ENCODE measurements at places on chromosomes 13 and 19. TPM values are rescaled to one million over a fixed set of nuclear protein-coding genes. Genes with fewer than 3 reads are reported as not detected.
A peak's percentile ranks its signal among the peaks of the same experiment; 100 is the strongest.

DNA sequence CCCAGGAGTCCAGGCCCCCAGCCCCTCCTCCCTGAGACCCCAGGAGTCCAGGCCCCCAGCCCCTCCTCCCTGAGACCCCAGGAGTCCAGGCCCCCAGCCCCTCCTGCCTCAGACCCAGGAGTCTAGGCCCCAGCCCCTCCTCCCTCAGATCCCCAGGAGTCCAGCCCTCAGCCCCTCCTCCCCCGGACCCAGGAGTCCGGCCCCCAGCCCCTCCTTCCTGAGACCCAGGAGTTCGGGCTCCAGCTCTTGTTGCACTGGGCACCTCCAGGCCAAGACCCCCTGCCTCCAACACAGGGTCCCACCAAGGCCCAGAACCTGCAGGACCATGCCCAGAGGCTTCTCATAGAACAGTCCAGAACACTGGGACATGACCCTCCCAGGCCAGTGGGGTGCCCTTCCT is 3.8 kb downstream of the ERCC1 start:
- DNase-seq = no peak

GRCh38 chr13:34162544-34162933 is 344.6 kb downstream of the RFC3 start:
- DNase-seq = peak; percentile 76

DNA sequence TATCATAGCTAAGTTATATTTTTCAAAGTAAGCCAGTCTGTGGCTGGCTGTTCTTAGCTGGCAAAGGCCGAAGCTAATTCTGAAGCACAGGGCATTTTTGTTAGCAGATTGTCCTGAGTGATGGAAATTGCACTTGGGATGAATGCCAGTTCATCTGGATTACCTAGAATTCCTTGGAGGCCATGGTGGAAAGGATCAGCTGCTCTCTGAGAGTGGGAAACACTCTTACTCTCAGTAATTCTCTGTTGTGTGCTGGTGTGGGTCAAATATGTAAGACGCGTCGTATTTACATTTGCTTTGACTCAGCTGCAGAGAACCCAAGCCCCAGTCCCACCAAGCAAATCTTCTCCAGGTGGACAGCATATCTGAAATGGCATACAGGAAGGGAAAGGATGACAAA is 60.7 kb upstream of the C1QTNF9B start:
- no peak for DNase-seq

- DNase-seq = no peak
Observed at GRCh38 chr19:29271911-29272310, 59.0 kb upstream of the UQCRFS1 start.

GRCh38 chr13:102875256-102875655 is 29.4 kb downstream of the ERCC5 start:
- no peak for DNase-seq

- no peak for DNase-seq
Observed at GRCh38 chr13:111646456-111646855, 326.0 kb downstream of the TEX29 start.

DNA sequence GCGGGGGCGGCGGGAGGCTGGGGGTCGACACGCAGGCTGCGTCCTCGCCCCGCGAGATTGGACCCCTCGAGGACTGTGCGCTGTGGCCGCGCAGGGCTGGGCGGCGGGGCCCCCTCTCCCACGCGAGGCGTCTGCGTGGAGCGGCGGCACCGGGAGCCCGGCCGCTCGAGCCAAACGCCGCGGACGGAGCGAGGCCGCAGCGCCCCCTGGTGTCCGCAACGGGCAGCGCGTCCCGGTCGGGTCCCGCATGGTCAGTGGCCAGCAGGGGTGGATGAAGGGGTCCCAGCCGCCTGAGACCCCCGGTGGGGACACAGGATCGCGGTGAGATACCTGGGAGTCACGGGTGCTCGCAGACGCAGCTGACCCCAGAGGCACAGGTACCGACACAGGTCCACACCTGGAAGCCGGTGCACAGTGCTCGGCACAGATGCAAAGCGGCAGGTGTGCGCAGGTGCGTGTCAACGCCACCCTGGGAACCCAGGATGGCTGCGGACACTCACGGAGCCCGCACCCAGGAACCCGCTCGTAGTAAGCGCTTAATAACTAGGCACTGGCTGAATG is 2.1 kb upstream of the CIRBP start:
- DNase-seq = peak; percentile 51

- no peak for DNase-seq
Observed at GRCh38 chr13:108925070-108925469, 295.7 kb downstream of the MYO16 start.

DNA sequence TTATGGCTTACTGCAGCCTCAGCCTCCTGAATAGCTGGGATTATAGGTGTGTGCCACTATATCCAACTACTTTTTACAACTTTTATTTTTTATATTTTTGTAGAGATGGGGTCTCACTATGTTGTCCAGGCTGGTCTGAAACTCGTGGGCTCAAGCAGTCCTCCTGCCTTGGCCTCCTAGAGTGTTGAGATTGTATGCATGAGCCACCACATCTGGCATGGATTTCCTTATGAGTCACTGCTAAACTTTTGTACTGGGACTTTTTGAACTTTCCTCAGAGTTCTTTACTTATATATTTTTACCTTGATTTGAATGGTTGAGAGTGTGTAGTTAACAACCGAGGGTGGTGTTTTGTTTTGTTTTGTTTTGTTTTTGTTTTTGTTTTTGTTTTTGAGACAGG is 33.4 kb downstream of the DNAJC3 start:
- peak; percentile 60 for DNase-seq

DNA sequence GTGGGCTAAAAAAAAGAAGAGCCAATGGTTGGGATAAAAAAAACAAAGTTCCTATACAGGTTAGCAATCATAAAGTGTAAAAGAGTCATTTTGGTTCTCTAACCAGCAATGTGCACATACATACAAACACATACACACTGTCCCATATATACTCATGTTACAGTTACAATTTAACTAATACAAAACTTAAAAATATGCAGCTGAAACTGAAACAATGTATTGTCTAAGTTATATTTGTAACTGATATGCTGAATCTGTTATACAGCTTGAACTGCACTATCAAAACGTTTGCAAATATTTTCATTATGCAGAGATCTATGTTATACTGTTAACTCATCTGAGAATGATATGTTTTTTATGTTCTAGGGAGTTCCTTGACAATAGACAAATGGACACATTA is 173.7 kb downstream of the KLF12 start:
- no peak for DNase-seq

DNA sequence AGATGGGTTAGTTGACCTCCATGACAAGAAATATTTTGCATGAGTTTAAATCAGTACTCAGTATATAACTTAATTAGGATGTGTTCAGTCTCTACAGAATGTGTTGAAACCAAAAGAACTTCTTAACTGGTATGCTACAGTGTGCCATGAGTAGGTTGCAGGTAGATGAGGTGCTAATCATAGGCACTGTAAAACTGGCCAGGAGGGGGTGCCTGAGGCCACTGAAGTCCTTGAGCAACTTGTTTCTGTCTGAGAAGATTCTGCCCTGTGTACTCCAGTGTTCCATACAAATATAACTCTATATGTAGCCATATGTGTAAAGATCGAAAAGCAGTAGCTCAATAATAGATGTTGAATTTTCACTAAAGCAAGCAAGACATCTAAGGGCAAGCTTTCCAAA is 549.2 kb upstream of the KLF12 start:
- DNase-seq = peak; percentile 3

DNA sequence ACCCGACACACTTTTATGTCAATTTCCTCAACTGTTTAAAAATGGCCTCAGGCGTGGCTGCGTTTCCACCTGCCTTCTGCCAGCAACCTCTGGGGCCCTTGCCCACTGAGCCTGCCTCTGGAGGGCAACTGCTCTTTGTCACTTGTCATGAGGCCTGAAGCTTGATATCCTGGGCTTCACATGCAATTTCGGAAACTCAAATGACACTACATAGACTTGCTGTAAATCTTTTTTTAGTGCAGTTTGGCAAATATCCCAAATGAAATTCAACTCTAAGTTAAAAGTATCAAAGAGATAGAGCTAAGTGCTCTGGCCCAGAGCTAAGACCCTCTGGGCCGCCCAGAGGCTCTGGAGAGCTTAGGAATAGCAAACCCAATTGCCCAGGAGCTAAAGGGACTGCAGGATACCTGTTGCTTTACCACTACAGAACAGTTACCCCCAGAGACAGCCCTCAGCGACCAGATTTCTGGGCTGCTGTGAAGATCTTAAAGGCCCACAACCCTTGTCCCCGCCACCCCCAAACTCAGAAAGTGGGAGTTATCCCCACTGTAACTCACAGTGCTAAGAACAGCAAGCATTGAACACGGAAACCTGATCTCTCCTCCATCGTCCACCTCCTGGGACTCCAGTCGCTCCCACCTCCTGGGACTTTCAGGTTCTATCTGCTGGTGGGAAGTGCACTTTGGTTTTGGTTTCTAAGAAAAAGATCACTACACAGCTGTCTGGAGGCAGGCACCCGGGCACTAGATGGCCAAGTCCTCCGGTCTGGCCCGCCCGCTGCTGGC is 19.4 kb downstream of the GJA3 start:
- DNase-seq = no peak

DNA sequence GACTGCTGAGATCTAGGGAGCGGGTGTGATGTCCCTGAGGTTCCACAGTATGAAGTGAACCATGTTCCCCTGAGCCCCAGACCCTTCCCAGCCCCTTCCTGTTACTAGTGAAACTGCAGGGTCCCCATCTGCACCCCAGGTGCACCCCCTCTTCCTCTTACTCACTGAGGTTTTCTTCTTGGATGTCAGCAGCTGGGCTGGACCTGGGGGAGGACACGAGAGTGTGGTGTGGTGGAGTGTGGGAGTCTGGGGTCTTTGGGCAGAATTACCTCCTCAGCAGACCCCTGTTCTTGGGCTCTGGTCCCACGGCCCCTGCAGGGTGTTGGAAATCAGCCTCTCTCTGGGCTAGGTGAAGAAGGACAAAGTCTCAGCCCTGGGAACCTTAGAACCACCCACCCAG is 3.3 kb upstream of the LILRA6 start:
- DNase-seq = no peak

GRCh38 chr19:28396287-28396831 is 816.6 kb downstream of the UQCRFS1 start:
- DNase-seq = no peak

GRCh38 chr13:41034881-41035280 is 15.8 kb upstream of the ELF1 start:
- DNase-seq = no peak

DNA sequence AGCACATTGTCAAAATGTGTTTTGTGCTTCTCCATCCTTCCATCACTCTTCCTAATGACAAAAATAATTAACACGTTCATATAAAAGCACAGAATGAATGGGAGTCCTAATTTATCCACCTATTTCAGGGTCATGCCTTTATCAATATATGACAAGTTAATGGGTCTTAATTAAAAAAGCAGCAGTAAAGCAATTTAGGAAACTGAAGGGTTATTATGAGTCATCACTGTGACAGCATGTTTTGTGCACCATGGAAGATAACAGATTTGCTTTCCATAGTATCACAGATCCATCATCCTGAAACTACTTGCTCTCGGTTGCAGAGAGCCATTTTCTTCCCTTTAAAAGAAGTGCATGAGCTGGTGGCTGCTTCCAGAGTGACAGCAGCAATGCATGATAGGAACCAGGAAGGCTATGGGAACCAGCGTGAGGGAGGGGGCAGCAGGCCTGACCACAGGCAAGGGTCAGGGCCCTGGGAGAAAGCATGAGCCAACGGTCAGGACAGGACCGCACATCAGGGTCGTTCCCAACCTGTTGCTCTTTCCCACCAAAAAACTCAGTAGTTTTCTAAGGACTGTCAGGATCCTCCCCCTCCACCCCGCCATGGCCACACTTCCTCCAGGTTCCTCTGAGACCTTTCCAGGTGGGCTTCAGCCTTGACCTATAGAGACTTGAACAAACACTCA is 784.1 kb downstream of the UQCRFS1 start:
- no peak for DNase-seq

- no peak for DNase-seq
Observed at GRCh38 chr13:38494445-38494844, 144.8 kb downstream of the UFM1 start.

GRCh38 chr13:109816808-109817203 is 30.4 kb upstream of the IRS2 start:
- peak; percentile 63 for DNase-seq

GRCh38 chr19:21439201-21439751 is 42.3 kb downstream of the ZNF493 start:
- no peak for DNase-seq

- no peak for DNase-seq
Observed at GRCh38 chr13:105016266-105016665, 1519.2 kb downstream of the EFNB2 start.

SCN1B gene
- 12.5 TPM for total RNA-seq

ZBTB7A gene
- total RNA-seq = 17.7 TPM

FGF14 gene
- not detected for total RNA-seq

IRS2 gene
- total RNA-seq = 0.42 TPM

APC2 gene
- 0.49 TPM for total RNA-seq

OR4F17 gene
- not detected for total RNA-seq

ZNF44 gene
- 4.2 TPM for total RNA-seq

IGFL2 gene
- total RNA-seq = not detected

FFAR2 gene
- total RNA-seq = not detected

LILRB5 gene
- total RNA-seq = not detected

SMIM44 gene
- total RNA-seq = not detected
